CD4-positive, alpha-beta T cell treated with Interleukin-4 for 1 hour (primary cell): ENCODE measurements at places on chromosomes 11 and 22.

GRCh38 chr11:48001438-48002021 is 21.2 kb downstream of the PTPRJ start:
- DNase-seq = peak; percentile 94

GRCh38 chr22:35217527-35217926 is 39.8 kb upstream of the HMGXB4 start:
- no peak for DNase-seq

DNA sequence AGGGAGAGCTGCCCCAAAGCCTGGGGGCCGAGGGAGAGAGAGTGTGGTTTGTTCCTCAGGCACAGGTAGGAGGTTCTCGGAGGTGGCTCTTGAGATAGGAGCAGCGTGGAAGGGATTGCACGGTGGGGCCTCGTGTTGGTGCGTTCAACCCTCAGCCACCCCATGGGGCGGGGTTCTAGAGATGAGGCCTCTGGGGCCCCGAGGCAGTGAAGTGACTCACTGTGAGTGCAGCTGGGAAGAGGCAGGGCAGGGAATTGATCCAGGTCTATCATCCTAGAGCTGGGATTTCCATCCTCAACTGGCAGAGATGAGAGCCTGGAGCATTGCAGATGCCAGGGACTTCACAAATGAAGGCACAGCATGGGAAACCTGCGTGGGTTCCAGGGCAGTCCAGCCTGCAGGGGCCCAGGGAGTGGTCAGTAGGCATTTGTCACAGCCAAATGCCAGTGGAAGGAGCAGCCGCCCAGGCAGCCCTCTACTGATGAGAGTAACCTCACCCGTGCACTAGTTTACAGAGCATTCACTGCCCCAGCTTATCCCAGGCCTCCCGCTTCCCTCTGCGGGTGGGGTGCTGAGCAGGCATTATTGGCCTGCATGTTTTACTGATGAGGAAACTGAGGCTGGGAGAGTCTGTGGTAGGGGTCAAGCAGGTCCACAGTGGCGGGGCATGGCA is 5.1 kb upstream of the SMARCB1 start:
- DNase-seq = no peak

DNA sequence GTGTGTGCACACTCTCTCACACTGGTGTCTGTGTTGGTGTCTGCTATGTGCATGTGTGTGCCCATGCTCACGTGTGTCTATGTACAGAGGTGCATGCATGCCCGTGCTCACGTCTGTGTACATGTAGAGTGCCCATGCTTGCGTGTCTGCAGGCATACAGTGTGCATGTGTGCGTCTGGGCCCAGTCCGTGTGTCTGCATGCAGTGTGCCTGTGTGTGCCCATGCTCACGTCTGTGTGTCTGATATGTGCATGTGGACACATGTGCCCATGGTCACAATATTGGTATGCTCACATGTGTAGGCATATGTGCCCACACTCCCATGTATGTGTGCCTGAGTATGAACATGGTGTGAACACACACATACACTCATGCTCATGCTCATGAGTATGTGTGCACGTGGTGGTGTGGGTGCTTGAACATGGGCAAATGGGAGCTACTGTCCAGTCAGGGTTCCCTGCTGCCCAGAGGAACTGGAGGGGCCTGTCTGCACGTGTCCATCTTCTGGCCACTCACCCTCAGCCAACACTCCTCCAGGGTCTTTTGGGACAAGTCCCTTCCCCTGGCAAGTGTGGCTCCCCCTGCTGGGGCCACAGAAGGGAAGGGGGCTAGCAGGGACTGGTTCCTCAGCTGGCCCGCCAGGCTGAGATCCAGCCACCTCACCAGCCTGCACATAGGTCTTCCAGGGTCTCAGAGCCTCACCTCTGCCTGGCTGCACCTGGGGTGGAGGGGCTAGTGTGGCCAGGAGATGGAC is 7.3 kb upstream of the TBX1 start:
- DNase-seq = no peak

DNA sequence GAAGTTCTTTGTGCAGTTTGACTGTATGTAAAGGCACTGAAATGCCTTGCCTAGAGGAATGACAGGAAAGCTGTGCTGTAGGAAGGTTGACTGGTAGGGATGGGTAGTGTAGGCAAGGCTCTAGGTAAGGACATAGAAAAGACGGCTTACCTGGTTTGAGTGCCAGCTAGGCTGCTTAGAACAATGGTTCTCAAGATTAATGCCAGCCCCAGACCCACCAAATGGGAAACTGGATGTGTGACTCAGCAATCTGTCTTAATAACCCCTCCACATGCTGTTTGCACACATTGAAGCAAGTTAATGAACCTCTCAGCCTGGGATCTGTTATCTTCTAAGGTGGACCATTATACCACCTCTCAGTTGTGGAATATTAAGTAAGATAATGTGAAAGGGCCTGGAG is 3.7 kb downstream of the RPS3 start:
- no peak for DNase-seq

DNA sequence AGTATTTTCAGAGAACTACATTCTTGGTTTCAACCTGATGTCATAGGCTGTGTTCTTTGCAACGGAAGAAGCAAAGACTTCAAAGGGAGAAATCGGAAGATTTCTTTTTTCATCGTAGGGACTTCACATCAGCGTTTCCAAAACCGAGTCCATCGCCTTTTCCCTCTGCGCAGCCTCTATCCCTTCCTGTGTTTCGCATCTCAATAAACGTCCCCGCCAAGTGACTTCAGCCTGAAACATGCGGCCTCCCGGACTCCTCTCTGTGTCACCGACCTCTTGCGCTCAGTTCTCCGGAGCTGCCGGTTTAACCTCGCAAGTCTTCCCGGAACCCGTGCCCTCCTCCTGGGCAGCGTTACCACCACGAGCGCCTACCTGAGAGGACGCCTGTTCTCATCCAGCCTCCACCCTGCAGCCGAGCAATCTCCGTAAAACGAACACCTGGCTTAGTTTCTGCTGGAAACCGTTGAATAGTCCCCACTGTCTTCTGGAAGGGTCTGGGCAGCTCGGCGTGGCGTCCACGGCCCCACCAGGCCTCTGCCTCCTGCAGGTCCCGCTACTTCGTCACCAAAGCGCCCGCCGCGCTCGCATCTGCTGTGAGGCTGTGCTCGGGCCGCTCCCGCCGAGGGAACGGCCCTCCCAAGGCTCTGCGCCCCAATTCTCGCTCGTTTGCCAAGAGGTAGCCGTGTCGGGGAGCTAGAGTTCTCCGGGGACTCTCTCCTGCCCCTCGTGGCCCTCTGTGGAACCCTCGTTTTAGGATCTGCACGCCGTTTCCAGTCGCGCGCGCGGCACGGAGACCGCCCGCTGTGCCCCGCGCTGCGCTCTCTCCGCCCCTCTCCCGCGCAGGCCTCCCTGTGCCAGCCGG is at the start of gene GLB1L3:
Gene GLB1L3 (plus strand): TSS at position 846 of the 862 bp plus-strand sequence. CDS start 362 bp downstream, outside the sequence.
- peak; percentile 83 for DNase-seq

DNA sequence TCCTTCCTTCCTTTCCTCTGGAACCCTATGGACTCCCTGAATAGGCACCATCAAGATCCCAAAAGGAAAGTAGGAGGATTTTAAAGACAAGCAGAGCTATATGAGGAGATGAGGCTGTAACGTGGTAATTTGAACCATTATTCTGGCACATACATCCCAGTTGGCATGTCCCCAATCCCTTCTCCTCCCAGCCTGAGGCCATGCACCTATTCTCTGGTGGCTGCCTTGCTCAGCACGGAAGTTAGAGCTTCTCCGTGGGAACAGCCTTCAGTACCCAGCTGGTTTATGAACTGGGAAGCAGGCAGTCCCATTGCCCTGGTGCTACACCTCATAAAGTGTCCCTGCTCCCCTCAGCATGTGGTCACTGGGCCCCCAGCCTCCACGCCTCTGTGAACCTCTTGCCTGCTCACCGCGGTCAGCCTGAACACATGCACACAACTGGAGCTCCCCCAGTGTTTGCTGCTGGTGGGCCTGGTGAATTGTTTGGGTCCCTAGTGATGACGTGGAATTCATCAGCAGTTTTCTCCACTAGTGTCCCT is 139.9 kb upstream of the PLET1 start:
- no peak for DNase-seq

- DNase-seq = no peak
Observed at GRCh38 chr22:22952531-22953280, 65.1 kb downstream of the IGLL5 start.

DNA sequence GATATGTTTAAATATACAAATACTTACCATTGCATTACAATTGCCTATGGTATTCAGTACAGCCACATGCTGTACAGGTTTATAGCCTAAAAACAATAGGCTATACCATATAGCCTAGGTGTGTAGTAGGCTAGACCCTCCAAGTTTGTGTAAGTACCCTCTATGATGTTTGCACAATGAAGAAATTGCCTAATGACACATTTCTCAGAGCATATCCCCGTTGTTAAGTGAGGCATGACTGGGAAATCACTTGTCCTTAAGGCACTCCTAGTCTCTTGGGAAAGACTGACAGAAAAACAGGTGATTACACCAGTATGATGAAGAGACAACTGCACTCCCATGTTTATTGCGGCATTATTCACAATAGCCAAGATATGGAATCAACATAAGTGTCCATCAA is 187.2 kb downstream of the SPON1 start:
- no peak for DNase-seq

- DNase-seq = no peak
Observed at GRCh38 chr11:116693593-116694348, 79.0 kb downstream of the BUD13 start.

- DNase-seq = no peak
Observed at GRCh38 chr11:121117788-121118187, 16.7 kb downstream of the TECTA start.

DNA sequence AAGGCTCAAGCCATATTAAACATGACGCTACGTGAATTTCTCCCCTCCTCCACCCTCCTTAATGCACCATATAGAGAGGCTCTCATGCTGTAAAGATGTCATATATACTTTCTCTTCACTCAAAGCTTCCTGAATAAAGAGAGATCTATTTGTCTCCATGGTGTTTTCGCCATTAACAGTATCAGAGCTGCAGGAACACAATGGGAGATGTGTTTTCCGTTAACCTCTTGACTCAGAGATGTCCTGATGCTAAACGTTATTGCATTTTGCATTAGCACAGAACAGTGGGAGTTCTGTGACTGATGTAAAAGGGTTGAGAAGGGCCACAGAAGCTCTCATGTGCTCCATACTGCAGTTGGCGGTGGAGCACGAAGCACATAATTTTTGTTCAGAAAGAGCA is 25.7 kb upstream of the BLID start:
- DNase-seq = no peak

- DNase-seq = no peak
Observed at GRCh38 chr22:31826443-31826842, 72.6 kb downstream of the DEPDC5 start.

GRCh38 chr11:27028561-27028965 is 12.1 kb upstream of the BBOX1 start:
- no peak for DNase-seq

DNA sequence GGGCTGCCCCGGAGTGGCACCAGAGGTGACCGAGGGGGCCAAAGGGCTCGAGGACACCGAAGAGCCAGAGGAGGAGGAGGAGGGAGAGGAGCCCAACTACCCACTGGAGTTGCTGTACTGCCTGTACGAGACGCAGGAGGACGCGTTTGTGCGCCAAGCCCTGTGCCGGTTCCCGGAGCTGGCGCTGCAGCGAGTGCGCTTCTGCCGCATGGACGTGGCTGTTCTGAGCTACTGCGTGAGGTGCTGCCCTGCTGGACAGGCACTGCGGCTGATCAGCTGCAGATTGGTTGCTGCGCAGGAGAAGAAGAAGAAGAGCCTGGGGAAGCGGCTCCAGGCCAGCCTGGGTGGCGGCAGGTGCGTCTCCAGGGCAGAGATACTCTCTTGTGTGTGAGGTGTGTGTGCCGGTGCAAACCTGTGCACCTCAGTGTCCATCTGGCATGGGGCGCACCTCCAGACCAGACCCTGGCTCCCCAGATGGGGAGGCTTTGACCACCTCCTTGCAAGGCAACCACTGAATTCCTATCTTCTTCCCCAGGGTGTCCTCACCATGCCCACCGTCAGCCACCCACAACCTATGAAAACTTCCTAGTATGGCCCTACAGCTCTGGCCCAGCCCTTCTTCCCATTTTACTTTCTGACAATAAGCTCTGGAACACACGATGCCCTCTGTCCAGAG is 3.4 kb downstream of the NLRP6 start:
- DNase-seq = no peak

DNA sequence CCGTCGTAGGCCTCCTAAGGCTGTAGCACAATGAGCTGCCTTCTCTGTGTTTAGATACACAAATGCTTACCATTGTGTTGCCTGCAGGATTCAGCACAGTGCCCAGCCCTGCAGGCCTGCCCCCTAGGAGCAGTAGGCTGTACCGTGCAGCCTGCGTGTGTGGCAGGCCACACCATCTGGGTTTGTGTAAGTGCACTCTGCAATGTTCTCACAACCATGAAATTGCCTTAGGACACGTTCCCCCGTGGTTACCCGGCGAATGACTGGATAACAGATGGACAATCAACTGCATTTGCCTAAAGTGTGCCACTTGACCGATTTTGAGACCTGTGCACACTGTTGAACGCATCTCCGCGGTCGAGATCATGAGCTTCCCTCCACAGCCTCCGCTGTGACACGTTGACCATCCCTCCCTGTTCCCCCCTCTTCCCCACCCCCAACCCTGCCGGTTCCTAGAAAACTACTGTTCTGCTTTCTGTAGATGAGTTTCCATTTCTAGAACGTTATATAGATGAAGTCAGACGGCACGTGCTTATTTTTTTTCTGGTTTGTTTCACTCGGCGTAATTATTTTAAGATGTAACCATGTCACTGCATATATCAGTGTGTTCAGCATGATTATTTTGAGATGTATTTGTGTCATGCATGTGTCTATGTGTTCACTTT is 22.2 kb upstream of the CTSD start:
- DNase-seq = peak; percentile 53

DNA sequence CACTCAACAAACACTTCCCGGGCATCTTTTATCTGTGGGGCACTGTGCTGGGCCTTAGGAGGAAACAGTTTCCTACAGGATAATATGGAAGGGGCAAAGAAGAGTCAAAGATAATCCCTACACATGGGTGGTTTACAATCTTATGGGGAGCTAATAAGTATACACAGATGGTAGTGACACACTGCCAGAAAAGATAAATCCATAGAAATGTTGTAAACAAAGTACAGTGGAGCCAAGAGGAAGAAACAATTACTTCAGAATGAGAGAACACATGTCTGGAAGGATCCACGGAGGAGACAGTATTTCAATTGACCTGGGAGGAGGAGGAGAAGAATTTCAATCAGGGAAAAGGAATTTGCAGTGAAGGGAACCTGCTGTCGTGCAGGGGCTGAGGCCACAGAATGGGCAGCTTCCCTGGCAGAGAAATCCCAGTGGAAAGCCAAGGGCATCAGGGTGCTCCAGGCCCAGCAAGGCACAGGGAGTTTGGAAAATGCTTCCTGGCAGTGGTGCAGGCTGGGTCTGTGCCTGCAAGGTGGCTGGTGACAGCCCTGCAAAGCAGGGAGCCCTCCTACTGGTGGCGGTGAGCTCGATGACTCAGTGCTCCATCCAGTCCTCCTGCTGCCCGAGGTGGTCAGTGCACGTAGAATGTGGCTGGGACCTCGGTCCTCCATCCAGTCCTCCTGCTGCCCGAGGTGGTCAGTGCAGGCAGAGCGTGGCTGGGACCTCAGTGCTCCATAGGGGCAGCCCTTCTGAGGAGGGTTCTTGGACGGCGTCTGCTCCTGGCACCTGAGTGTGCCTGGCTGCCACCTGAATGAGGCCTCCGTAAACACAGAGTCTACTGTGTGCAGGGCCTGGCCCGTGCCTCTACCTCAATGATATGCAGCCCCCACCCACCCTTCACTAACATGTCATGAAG is 444.3 kb upstream of the B3GAT1 start:
- no peak for DNase-seq
